ENCODE measurements at places on chromosomes 4 and X.
A peak's percentile ranks its signal among the peaks of the same experiment; 100 is the strongest.

- DNase-seq = no peak
Measured at GRCh38 chr4:124883632-124884031, 171.1 kb upstream of the ANKRD50 start.

- DNase-seq = no peak
Measured at GRCh38 chrX:10110984-10111363, 45.8 kb upstream of the CLCN4 start.

GRCh38 chrX:122567911-122568310 lies 616.2 kb upstream of the GRIA3 start:
- DNase-seq = no peak

GRCh38 chrX:133171962-133172708 lies 46.0 kb downstream of the TFDP3 start:
- DNase-seq = no peak

DNA sequence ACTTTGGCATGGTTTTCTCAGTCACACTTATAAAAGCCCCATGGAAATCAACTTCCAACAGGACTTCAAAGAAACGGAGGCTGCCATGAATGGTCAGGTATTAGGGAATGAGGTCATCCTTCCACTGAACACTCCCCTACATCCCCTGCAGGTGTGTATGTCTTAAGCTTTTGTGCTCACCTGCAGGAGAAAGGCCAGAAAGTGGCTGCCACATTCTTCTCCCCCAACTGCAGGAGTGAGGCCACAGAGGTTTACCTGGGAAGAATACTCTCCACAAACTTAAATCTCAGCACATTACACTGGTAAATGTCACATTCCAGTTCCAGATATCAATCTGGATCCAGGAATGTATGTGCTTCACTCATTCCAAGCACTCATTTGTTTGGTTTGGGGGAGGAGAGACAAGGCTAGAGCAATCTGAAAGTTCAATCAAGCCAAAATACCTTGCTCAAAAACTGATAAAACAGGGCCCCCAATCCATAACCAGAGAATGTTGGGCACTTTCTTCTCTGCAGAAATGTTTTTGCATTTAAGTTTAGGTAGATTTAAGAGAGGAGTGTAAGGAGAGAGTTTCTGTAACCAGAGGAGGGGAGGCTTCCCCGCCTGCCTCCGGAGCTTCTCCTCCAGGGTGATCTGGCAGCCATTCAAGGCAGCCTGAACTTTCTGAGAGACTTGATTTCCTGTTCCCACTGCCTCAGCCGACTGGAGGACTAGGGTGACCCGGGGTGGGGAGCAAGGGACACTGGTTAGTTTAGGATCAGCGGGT lies 15.4 kb downstream of the FAM9C start:
- DNase-seq = no peak

- no peak for DNase-seq
Measured at GRCh38 chr4:53734584-53735353, 143.5 kb upstream of the LNX1 start.

- DNase-seq = no peak
Measured at GRCh38 chr4:74623041-74623440, 171.3 kb downstream of the BTC start.

DNA sequence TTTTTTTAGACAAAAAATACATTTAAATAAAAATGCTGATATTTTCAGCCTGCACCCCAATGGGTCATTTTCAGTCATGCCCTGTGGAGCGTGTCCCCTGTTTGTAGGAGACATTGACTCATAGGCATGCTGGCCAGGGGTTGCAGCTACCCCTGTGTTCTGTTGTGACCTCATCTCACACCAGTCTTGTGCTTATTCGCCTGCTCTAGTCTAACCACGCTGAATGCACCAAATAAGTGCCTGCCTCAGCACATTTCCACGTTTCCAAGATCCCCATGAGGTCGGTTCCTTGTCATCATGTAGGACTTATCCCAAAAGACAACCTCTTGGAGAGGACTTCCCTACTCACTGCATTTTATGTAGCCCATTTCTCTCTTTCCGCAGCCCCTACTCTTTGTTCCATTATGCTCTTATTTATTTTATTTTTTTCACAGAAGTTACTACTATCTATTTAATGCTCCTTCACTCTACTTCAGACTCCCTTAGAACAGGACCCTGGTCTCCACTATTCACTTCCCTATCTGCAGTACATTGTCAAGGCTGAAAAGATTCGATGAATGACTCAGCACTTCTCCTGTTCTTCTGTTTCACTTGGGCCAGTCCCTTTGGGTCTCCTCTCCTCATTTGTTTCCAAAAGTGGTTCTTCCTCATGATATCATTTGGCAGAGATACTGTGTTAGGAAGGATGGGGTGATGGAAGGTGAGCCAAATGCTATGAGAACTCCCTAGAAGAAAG lies 109.7 kb downstream of the MSL3 start:
- no peak for DNase-seq

- DNase-seq = no peak
Measured at GRCh38 chr4:62285026-62285425, 1084.9 kb downstream of the ADGRL3 start.

DNA sequence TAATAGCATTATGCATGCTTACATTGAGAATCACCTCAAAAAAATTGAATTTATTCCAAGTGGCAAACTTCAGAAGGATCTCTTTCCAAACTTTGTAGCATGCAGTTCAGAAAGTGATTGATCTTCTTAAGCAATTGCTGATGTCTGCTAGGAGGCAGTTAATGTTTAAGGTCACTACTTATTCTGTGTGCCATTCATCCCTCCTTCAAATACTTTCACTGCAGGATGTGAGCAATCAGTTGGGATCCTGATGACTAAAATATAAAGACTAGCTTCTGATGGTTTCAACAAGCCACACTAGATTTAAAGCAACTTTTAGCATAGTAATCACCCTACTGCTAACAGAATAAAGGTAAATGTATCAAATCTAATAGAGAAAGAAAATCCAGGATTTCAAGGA lies 414.1 kb downstream of the ADGRL3 start:
- DNase-seq = no peak

GRCh38 chrX:12978205-12979025 lies 3.5 kb downstream of the TMSB4X start:
- no peak for DNase-seq

GRCh38 chr4:14857981-14858380 lies 144.3 kb upstream of the CPEB2 start:
- DNase-seq = no peak

GRCh38 chrX:68462197-68462596 lies 28.9 kb upstream of the OPHN1 start:
- DNase-seq = no peak

DNA sequence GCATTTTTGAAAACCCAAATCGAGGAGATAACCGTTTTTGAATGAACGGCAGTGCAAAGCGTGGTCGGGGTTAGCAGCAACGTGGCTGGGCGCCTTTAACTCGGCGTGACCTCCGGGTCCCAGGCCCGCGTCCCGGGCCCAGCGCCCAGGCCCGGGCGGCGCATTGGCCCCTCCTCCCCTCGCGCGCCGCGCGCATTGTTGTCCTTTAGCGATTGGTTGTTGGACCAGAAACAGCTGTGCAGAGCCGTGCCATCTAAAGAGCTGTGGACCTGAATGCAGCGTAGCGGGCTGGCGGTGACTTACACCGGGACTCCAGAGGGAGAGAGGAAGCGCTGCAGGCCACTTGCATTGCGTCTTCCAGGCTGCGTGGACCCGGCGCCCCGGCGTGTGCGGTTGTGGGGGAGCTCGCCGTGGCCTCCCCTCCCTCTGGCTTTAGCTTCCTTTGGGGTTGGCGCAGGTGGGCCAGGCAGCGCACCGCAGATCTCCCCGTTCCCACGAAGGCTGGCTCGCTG lies at the start of gene STOX2:
Gene STOX2, plus strand, starts transcription at position 227 of the 512 bp plus-strand sequence. CDS start 1,484 bp downstream, outside the sequence.
- peak; percentile 69 for DNase-seq

- DNase-seq = no peak
Measured at GRCh38 chr4:6703786-6704185, 5.9 kb downstream of the MRFAP1L1 start.

DNA sequence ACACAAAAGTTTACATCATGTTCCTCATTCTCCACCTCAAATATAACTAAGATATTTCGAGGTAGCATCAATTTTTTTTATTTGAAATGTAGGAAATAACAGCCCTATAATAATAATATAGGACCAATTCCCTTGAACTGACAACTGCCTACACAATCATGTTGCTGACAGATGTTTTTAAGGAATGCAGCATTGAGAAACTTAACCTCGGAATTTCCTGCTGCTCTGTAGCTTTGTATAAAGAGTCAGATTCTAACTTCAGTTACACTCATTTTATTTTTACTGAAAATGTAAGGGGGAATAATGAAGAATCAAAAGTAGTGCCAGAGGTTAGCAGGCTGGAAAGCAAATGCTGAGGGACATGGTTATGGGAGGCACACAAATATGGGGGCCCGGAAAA lies 235.8 kb downstream of the RBMX2 start:
- no peak for DNase-seq

- no peak for DNase-seq
Measured at GRCh38 chr4:108118505-108118904, 50.2 kb downstream of the LEF1 start.

- DNase-seq = no peak
Measured at GRCh38 chrX:15748841-15749240, 10.8 kb downstream of the CA5B start.

DNA sequence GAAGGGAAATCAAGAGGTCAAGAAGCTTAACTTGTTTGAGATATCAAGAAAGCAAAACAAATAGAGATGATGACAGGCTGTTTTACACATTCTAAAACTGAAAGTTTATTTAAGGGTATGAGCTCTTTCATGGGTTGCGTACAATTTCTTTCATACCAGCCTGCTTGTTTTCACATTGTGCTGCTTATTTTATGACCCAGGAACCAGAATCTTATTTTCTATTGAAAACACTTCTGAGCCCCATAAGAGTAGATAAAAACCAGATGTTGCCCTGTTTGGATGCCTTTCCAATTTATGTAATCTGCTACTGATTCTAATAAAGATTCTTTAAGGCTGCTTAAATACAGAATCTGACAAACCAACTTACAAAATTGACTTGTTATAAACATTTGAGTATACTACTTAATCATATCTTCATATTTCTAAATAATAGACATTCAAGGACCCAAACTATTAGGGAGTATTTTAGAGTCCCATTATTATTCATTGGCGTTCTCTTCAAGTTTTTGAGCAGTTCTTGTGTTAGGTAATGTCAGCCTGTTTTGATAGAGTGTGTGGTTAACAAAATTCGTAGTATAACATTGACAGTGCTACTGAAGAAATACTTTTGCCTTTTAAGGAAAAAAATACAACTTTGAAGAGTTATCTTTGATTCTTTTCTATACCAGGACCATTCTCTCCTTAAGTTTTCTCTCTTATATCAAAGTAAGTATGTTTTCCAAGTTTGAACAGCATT lies 74.4 kb downstream of the PDLIM5 start:
- no peak for DNase-seq

DNA sequence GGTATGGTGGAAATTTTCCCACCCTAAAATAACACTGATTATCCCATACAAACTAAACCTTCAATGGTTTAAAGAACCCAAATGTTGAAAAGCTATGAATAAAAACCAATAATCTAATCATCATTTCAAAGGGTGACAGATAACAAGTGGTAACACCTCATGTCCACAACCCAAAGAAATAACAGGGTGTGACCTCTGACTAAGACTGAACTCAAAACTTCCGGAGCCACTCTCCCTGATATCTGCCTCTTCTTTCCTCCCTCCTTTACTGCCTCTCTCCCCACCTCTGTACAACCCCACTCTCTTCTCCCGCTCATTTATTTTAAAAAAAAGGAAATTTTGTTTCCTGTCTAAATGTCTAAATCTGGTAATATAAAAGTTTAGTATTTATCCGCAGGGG lies 11.5 kb downstream of the FBXW7 start:
- no peak for DNase-seq

DNA sequence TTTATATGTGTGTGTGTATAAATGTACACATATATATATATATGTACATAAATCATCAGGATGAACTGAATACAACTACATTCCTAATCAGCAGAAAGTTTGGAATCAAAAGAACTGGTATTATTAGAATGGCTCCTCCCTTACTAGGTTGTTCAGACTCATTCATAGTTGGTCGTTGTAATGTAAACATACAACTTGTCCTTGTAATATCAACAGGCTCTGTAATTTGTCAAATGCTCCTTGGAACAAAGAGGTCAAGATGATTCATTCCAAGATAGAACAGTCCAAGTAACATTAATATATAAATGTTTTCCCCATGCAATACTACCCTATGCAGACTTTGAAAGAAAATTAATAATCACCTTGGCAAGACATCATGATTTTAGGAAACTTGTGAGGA lies 351.4 kb upstream of the SMIM31 start:
- no peak for DNase-seq

DNA sequence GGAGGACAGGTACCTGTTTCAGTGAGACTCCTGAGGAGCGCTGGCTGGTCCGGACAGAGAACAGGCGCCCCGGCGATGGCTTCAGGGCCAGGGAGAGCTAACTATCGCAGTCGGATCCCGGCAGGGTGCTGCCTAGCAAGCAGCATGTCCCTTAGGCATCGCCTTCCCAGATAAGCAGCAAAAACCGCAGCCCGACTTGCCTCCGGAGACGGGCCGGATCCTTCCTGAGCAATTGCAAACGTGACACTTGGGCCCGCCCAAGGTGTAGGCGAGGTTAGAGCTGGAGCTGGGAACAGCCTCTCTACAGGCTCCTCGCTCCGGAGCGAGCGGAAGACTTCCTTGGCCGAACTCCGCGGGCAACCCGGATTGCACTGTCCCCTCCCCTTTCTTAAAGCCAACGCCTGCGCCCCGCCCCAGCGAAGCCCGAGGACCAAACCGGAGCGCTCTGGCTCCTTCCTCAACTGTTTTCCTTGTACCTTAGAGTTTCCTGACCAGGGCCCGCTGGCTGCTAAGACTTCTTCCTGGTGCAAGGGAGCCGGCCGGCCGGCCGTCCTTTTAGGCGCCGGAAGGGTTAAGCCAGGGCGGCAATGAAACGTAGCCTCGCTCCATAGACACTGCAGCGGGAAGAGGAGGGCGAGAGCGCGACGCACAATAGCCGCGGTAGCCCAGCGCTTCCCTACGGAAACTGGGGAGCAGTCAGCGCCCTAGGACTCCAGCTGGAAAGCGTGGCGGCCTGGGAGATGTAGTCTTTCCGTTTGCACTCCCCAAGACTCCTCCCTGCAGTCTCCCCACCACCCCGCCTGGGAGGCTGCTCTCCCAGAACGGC lies at the start of gene OPHN1:
Gene OPHN1, minus strand, starts transcription at position 341 of the 826 bp plus-strand sequence. CDS start 475 bp downstream, outside the sequence.
- DNase-seq = peak; percentile 57

- DNase-seq = no peak
Measured at GRCh38 chrX:71532078-71532752, 689 bp upstream of the OGT start.

DNA sequence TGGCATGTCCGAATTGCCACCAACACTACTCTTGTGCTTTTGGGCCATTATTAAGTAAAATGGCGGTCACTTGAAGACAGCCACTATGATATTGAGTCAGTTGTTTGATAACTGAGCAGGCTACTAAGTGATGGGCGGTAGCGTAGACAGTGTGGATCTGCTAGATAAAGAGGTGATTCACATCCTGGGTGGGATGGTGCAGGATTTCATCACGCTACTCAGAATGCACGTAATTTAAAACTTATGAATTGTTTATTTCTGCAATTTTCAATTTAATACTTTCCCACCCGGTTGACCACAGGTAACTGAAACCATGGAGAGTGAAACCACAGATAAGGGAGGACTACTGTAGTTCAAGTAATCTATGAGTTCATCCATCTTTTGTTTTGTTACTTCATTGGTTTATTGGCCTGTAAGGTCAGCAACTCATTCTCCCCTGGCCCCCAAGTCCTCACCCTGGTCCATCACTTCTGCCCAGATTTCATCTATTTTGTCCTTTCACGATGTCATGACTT lies 2.9 kb downstream of the ARAF start:
- DNase-seq = no peak

GRCh38 chr4:109640644-109641043 lies 62.6 kb downstream of the CASP6 start:
- DNase-seq = no peak

GRCh38 chr4:3311489-3312171 lies 18.8 kb downstream of the RGS12 start:
- DNase-seq = no peak

GRCh38 chrX:119475389-119476101 lies 7.3 kb downstream of the SLC25A5 start:
- no peak for DNase-seq
